ENCODE measurements at places on chromosomes 6 and 20.

DNA sequence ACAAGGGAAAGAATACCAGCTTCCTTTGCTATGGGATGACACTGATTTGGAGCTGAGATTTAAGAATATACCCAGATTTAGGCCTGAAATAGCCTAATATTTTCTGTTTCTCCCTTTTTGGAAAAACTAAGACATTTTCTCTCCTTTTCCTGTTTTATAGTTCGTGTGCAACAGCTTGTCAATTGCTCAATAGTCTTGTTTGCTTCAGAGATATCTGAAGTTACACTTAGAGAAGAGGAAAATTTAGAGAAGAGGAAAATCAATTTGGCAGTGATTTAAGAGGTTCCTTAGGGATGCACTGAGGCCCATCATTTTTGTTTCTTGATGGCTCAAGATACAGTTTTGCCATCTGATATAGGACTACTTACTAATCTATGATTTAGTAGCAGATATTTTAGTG lies 398.6 kb downstream of the RFPL4B start:
- no peak for DNase-seq

DNA sequence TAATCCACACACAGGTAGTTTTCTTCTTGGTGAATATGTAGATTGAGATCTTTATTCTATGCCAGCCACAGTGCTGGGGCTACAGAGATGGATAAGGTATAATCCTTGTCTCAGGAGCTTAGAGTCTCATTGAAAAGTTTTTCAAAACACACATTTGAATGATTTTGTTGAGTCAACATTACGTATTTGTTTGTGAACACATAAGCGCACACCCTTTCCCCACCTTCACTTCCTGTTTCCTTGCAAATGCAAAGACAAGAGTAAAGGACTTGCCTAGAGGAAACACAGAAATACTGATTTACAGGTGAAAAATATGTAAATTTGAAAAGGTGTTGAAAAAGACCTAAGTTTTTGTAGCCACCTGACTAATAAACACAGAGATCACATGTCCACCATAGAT lies 27.8 kb downstream of the VAPB start:
- DNase-seq = no peak

DNA sequence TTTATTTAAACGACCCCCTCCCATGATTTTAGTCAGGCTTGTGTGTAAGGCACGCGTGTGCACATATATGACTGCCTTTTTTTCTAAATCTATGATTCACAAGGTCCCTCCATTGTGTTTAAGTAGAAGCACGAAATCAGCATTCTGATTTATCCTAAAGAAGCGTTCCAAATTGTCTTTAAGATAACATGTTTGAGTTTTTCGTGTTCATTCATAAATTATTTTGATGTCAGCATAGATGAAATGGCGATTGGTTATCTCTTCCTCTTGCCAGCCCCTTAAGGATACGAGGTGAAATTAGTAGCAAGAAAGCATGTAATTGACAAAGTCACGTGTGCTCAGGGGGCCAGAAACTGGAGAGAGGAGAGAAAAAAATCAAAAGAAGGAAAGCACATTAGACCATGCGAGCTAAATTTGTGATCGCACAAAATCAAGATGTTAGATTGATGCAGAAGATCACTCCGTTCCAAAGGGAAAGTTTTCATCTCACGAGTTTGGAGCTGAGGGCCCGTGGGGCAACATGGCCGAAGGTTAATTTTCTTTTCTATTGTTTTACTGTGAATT lies at the start of gene LIN28B:
Gene LIN28B (plus strand): TSS at position 377 of the 564 bp plus-strand sequence. CDS start 144 bp downstream, at position 521.
- DNase-seq = peak; percentile 12

GRCh38 chr6:89371849-89372505 lies 19.5 kb upstream of the UBE2J1 start:
- no peak for DNase-seq

DNA sequence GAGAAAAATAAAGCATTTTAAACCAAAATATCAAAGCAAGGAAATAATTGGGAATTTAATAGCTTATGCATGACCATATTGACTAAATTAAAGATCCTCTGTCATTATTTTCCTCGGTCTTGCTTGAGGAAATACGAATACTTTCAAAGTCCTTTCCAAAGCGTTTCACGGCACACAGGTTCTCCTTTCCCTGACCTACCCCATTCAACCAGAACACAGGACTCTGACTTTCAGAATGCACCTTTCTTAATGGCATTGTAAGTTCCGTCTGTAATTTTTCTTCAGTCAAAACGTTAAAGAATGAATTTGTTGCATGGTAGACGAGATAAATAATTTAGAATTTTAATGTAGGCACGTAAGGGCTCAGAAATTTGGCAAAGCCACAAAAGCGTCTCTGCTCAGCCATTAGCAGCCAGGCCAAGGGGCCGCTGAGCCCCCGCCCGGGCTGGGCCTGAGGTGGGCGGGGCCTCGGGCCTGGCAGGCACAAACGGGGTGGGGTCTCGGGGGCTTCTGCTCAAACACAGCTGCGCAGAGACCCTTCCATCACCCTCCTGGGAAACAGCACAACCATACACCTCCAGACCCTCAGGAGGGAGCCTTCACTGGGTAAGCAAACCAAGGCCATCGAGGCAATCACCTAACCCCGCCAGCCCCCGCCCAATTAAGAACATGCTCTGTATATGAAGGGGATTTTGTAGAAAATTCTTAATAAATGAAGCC lies 3.4 kb downstream of the NEDD9 start:
- DNase-seq = no peak
